ENCODE measurements at places on chromosomes 2 and 18. TPM values are rescaled to one million over a fixed set of nuclear protein-coding genes. Genes with fewer than 3 reads are reported as not detected.

The ZNG1B gene
- 33.3 TPM for total RNA-seq

The CHRND gene
- total RNA-seq: not detected

The RBKS gene
- 1.5 TPM for total RNA-seq

GRCh38 chr18:21507913-21508701 lies 92.4 kb downstream of the ESCO1 start:
- H3K36me3 ChIP-seq: no peaks in the 10 kb centered on the region
- H3K27ac ChIP-seq: no peak overlapping the region
- no peaks in the 10 kb centered on the region for H3K27me3 ChIP-seq
- DNase-seq: no peak

GRCh38 chr18:14999085-14999975 lies 251.4 kb downstream of the ANKRD30B start:
- peak overlapping the region; percentile 41 for H3K4me3 ChIP-seq
- H3K36me3 ChIP-seq: no peaks in the 10 kb centered on the region
- H3K27me3 ChIP-seq: no peaks in the 10 kb centered on the region
- DNase-seq: no peak
- H3K27ac ChIP-seq: no peak overlapping the region

GRCh38 chr2:146661473-146662096 lies 1183.2 kb upstream of the ACVR2A start:
- no peak for DNase-seq
- H3K4me3 ChIP-seq: no peak overlapping the region
- H3K27ac ChIP-seq: no peak overlapping the region
- no peaks in the 10 kb centered on the region for H3K27me3 ChIP-seq
- H3K4me1 ChIP-seq: no peaks in the 10 kb centered on the region

Data from transverse colon (tissue), 4 donors.